ENCODE measurements at places on chromosomes 16 and 17.

- DNase-seq, result no peak
These were observed 50.9 kb upstream of the SDK2 start for GRCh38 chr17:73695035-73695738.

GRCh38 chr17:6526362-6527152, 29.8 kb downstream of the PITPNM3 start:
- DNase-seq, result no peak

DNA sequence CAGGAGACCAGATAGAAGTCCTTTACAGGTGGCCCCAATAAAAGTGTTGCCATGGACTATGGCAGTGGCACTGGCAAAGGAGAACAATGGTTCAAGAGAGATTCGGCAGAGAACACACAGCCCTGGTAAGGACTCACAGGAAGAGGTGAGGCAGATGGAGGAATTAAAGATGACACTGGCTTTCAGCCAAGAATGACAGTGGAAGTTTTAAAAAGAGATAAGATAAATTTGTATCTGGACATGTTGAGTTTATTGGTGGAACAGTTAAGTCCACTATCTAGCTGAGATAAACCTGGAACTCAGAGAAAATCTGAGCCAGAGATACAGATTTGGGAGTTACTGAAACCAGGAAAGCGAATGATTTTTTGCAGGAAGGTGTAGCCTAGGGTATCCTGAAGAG, 20.1 kb downstream of the CMC2 start:
- no peak for DNase-seq

- DNase-seq, result no peak
These were observed 201.2 kb upstream of the RPL38 start for GRCh38 chr17:74002241-74002640.

- no peak for DNase-seq
These were observed 14.2 kb downstream of the SNX20 start for GRCh38 chr16:50666658-50667496.

DNA sequence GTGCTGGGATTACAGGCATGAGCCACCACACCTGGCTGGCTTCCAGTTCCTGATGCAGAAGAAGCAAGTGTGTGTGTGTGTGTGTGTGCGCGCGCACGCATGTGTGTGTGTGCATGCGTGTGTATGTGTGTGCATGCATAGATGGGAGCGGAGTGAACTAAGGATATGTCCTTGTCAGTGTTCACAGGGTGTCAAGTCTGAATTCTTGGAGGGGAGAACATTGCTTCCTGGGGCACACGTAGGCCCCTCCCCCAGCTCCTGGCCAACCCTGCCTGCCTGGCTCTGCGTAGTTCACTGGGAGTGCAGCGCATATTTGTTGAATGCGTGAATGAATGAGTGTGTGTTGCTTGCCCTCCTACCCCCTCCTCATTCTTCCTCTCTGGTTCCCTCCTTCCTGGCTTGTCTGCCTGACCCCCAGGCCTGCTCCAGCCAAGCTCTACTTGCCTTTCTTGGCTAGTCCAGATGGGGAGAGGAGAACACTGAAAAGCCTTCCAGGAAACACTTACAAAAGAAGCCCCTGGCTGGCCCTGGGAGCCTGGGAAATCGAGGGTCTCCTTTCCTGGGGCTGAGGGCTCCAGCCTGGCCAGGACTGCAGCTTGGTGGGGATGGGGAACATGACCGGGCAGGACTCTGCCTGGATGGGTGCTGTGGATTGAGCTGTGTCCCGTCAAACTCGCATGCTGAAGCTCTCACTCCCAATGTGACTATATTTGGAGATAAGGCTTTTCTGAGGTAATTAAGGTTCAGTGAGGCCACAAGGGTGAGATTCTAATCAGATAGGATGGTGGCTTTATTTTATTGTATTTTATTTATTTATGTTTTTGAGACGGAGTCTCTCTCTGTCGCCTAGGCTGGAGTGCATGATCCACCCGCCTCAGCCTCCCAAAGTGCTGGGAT, 27.9 kb downstream of the IGFBP4 start:
- no peak for DNase-seq

DNA sequence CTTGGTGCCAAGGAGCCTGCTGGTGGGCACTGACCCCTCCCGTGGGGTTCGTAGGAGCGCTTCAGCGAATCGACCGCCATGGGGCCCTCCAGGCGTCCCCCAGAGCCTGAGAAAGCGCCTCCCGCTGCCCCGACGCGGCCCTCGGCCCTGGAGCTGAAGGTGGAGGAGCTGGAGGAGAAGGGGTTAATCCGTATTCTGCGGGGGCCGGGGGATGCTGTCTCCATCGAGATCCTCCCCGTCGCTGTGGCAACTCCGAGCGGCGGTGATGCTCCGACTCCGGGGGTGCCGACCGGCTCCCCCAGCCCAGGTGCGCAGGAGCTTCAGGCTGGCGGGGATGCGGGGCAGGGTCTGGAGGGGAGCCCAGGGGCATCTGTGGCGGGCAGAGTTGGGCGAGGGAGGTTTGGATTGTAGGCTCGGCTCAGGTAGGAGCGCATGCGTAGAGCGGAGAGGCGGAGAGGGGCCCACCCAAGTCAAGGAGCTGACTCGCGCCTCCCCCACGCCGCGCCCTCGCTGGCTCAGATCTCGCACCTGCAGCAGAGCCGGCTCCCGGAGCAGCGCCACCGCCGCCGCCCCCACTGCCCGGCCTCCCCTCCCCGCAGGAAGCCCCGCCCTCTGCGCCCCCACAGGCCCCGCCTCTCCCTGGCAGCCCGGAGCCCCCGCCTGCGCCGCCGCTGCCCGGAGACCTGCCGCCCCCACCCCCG, 19.8 kb downstream of the FMNL1 start:
- DNase-seq, result peak; percentile 60

DNA sequence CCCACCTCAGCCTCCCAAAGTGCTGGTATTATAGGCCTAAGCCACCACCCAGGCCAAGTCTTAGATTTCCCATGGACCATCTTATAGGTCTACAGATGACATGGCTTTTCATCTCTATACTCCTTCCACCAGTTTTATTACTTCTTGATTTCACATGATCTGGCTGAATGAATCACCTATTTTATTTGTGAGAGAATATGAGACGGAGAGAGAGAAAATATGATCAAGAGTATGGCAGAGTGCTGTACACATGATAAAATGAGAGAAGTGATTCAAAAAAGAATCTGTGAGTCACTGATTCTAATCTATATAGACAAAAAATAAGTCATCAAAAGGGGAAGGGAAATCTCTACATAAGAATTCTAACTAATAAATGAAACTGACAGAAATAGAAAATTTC, 13.7 kb downstream of the ACSM1 start:
- DNase-seq, result no peak

DNA sequence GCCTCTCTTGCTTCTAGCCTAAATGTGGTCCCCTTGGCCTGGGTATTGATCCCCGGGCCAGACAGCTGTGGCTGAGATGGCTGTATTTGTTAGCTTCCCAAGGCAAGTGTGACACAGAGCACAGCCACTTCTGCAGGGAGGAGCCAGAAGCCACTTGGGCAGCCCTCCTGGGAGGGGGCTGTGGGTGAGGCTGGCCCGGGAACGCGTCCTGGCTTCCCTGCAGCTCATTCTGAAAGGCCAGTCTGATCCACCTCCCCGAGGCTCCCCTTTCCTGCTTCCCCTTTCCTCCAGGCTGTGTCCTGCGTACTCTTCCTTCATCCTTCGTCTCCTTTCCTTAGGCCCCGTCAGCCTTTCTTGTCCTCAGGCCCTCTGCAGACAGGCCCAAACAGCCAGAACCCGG, 8.0 kb downstream of the SERPINF2 start:
- no peak for DNase-seq

DNA sequence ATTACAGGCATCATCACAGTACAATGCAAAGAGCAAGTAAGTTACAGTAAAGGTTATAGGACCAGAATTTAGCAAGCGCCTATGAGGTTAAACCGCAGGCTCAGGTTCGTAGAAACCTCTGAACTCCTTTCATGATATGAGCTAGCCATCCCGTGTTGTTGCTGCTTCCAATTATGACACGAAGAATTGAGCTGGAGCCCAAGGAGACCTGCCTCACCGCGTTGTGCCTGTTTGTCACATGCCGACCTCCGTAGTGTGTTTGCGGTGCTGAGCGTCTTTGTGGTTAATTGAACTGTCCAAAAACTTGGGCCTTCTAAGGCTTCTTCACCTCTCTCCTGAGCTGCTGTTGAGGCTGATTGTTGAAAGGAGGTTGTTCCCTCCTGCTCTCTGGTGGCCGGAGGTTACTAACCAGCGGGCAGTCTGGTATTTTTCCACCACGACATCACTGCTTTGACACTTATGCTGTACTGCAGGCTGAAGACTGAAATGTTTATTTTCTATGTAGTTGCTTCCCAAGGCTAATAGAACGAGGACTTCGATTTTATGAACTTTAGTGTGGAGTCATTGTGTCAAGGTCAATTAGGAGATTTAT, 67.5 kb downstream of the SEC14L1 start:
- DNase-seq, result peak; percentile 62

- DNase-seq, result no peak
These were observed 24.5 kb downstream of the ARHGAP23 start for GRCh38 chr17:38452719-38453118.

DNA sequence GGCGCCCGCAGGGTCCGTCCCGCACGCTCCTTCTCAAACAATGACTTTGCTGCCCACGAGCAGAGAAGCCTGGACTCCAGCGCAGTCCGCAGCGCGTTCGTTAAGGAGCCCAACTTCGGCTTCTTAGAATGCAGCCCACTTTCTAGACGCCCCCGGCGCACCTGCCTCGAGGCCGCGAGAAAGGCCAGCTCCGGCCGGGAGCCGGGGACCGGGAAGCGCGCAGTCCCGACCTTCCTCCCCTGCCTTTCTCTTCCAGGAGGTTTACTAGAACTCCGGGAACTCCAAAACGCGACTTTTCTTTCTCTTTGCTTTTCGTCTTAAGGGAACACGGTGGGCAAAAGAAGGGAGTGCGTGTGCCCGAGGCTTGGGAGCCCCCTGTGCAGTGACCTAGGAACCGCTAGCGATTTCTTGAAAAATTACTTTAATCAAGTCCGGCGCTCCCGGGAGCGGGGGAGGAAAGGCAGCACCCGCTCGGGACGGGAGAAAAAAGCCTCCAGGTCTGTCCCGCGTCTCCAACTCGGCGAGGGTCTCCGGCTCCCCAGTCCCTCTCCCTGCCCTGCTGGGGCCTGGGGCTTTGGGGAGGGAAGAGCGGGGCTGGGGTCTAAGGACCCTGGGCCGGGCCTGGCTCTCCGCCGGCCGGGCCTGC, 2.6 kb downstream of the HNF1B start:
- DNase-seq, result peak; percentile 52

- no peak for DNase-seq
These were observed 26.7 kb downstream of the TMEM204 start for GRCh38 chr16:1560153-1560552.

- DNase-seq, result no peak
These were observed 1093.3 kb upstream of the CDH8 start for GRCh38 chr16:63129411-63130125.

GRCh38 chr16:51313198-51313597, 162.1 kb upstream of the SALL1 start:
- no peak for DNase-seq

GRCh38 chr16:24164416-24164815, 91.7 kb upstream of the CACNG3 start:
- no peak for DNase-seq

DNA sequence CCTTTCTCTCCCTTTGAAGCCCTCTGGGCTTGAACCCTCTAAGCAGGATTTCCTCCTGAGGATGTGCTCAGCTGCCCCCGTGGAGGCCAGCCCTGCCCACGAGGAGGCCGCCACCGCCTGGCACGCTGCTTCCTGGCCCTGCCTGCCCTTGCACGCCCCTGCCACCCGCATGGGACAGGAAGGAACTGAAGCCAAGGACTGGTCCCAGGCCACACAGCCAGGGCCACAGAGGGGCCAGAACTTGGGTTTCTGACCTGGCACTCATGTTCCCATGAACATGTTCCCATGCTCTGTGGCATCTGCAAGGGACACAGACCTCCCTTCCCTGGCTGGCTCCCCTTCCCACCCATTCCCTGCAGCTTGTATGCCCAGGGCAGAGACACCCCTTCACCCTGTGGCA, 24.1 kb upstream of the MTSS2 start:
- no peak for DNase-seq

GRCh38 chr16:12429756-12430155, 373.9 kb downstream of the CPPED1 start:
- no peak for DNase-seq

DNA sequence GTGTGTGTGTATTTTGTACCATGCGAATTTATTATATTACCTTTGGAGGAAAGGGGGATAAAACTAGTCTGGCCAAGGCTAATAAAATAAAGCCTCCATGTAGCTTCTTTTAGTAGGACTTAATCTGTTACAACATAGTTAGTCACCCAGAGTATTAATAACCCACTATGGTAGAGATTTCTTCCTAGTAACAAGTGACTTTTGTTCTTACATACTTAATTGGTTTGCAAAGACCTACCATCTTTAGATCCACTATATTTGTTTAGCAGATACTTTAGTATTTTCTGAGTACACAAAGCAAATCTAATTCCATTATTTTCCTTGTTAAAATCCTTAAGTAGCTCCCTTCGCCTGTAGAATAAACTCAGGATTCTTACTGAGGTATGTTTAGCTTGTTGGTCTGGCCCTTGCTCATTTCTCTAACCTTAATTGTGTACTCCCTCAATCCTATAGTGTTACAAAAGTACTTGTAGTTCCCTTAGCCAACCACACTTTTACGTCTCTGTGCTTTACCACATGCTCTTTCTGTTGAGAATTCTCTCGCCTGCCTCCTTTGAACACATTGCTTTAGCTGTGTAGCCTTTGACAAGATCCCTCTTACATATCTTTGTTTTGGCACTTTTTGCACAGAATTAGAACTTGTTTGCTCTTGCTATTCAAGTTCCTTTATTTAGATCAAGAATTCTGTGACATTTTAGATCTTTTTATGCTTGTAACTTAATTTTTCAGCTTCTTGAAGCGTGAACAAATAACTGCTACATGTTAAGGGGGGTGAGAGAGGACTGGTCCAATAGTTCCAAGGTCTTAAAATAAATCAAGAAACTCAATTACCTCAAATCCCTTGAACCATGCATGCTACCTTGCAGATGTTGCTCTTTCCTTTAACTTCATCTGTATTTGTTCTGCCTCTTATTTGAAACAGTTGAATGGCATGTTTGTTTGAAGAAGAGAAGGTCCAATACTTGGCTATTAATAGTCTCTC, 23.8 kb downstream of the CLTC start:
- DNase-seq, result no peak

DNA sequence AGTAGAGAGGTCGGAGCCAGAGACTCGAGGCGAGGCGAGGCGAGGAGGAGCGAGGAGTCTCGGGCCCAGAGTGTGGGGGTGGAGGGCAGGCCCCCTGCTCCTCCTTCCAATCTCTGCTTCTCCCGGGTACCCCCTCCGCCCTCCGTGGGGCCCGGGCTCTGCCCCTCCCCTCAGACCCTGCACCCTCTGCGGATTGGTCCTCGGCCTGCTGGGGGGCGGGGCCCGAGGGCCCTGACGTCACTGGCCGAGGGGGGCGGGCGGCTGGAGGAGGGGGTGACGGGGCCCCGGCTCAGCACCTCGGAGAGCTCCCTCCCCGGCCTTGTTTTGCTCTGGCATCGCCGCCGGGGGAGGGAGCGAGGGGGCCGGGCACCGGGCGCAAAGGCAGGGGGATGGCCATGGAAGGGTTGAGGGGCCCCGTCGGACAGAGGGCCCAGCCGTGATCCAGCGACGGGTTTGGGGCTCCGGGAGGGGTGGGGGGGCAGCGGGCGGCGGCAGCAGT, at the start of gene RUNDC3A:
Gene RUNDC3A (plus strand): TSS at position 282 of the 499 bp plus-strand sequence. CDS start 232 bp downstream, outside the sequence.
- peak; percentile 84 for DNase-seq
